Regular cardiac myocyte (primary cell): ENCODE measurements at places on chromosomes 13 and 19. TPM values are rescaled to one million over a fixed set of nuclear protein-coding genes. Genes with fewer than 3 reads are reported as not detected.

Gene IGFL2
- 1.1 TPM in 1 of 2 replicates, not detected in the other for total RNA-seq

Gene CD33
- not detected in 2 replicates for total RNA-seq

Gene GRK1
- total RNA-seq: 0.85 TPM in 1 of 2 replicates, not detected in the other

Gene OR7D2
- total RNA-seq: not detected in 2 replicates

Gene TLE2
- total RNA-seq: 0.58 and 3.4 TPM in 2 replicates

Gene ZNF560
- total RNA-seq: 2.7 and 3.4 TPM in 2 replicates
